ENCODE measurements at places on chromosomes 5 and 9.

DNA sequence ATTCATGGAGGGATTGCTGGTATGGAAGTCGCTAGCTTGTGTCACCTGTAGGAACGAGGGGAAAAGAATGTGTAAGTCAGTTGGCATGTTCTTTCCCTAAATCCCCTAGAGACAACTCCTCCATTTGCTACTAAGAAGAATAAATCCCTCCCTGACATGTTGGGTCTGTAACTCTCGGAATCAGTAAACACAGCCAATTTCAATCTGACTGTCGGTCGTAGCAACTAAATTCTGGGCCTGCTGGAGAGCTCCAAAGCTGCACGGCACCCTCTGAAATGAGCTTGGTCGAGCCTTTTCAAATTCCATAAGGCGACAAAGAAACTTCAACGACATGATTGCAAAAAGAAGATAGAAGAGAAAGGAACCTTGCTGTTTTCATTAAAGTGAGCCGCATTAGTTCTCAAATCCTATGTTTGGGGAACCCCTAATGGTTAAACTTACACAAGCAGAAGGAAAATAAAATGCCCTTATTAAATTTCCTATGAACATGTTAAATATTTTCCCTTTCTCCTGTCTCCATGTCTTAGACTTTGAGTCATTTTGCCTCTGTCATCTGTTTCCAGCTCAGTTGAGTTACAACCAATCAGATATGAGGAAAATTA lies 735.8 kb upstream of the WWC1 start:
- no peak for ATAC-seq

DNA sequence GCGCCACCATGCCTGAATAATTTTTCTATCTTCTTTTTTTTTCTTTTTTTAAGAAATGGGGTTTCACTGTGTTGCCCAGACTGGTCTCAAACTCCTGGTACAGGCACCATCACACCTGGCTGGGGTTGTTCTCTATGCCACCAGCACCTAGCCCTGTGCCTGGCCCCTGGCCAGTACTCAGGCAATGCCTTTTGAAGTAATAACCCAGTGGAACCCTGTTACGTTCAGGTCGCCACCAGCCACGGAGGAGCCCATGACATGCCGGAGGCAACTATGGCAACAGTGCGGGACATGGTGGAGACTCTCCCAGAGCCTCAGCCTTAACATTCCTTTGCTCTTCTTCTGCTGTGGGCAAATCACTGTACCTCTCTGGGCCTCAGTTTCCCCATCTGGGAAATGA lies 14.1 kb downstream of the COL15A1 start:
- no peak for ATAC-seq

- peak; percentile 79 for ATAC-seq
These were observed 415.8 kb downstream of the ACTL7B start for GRCh38 chr9:108439947-108440346.

GRCh38 chr5:44385291-44385900 lies 3.8 kb downstream of the FGF10 start:
- no peak for ATAC-seq

- ATAC-seq = no peak
These were observed 4.9 kb downstream of the FBXO38 start for GRCh38 chr5:148388696-148389095.

DNA sequence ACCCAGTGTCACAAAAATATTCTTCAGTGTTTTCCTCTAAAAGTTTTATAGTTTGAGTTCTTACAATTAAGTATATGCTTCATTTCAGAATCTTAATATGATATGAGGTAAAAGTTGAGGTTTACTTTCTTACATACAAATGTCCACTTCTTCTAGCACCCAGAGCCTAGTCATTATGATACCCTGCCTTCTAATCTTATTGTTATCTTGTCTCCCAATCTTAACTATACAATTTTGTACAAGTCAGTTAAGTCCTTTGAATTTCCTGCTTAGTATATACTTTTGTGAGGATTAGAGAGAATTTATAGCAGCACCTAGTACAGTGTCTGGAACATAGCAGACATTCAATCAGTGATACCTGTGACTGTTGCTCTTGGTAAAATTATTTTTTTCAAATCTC lies 29.3 kb downstream of the RAD50 start:
- ATAC-seq = no peak

DNA sequence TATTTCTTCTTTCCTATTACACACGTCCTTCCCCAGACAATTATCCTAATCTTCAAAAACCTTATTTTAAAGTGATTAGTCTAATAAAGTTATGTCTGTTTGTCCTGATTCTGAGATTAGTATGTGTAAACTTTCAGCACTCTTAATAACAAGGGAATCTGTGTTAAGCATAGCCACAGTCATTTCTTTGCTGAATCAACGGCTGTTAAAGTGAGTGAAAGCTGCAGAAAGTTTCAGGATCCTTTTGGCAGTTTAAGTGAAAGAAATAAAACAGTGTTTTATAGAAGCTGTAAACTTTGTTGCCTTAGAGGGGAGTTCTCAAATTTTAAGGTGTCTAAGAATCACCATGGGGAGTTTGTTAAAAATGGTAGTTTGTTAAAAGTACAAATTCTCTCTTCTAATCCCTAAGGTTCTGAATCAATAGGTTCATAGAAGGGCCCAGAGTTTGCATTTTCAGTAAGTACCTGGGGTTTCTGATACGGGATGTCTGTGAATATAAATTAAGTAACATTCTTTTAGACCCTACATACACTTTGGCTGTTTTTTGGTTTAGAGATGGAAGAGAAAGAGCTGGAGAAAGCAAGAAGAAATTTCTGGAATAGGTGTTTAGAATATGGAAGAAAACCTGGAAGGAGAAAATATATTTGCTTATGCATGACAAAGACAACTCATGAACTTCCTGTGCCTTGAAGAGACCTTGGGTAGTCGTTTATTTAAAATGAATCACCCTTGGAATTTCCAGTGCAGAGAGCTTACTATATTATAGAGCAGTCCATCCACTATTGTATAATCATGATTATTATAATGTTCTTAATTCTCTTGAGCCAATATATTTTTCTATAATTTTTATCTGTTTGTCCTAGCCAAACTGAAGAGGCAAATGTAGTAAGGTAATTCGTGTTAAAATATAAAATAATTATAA lies 45.7 kb downstream of the SCAMP1 start:
- no peak for ATAC-seq
